Suppressor macrophage treated with lipopolysaccharide for 1 hour (primary cell): ENCODE measurements at places on chromosomes 4 and X.
A peak's percentile ranks its signal among the peaks of the same experiment; 100 is the strongest.

- DNase-seq, result no peak
These were observed 40.6 kb upstream of the ADGRA3 start for GRCh38 chr4:22556495-22556894.

- no peak for DNase-seq
These were observed 496.8 kb downstream of the CENPC start for GRCh38 chr4:67048530-67048929.

GRCh38 chr4:53419208-53419607, 41.8 kb downstream of the FIP1L1 start:
- no peak for DNase-seq

GRCh38 chr4:74543231-74543781, 98.4 kb downstream of the AREG start:
- peak; percentile 51 for DNase-seq

DNA sequence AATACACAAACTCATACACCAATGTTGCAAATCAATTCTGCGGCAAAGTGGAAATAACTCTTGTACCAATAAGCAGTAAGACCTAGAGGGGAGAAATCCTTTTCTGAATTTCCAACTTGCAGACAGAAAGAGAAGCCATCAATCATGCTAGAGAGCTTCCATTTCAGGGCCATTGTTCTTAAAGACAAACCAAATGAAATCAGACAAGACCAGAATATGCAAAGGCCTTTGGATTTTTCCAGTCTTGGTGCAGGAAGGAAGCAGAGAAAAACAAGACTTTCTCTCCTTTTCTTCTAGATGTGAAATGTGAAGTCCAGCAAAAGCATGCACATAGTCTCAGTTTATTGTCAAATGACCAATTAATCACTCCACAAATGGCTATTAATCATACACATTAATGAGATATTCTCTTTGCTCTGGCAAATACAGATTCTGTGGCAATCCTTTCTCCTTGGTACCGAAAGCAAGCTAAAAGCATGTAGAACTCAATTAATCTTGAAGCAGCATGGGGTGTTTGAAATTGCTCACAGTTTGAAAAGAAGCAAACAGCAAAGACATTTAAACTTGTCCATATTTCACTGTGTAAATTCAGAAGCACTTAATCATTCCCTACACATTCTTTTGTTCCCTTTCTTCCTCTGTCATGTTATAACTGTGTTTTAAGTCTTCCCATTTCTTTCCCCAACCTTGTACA, 466.1 kb downstream of the GPAT3 start:
- no peak for DNase-seq

GRCh38 chrX:68851082-68851481, 22.3 kb downstream of the EFNB1 start:
- no peak for DNase-seq

- no peak for DNase-seq
These were observed 517.0 kb downstream of the SPRY1 start for GRCh38 chr4:123913598-123913997.

- DNase-seq, result no peak
These were observed 273.3 kb upstream of the BOD1L1 start for GRCh38 chr4:13900780-13901179.

DNA sequence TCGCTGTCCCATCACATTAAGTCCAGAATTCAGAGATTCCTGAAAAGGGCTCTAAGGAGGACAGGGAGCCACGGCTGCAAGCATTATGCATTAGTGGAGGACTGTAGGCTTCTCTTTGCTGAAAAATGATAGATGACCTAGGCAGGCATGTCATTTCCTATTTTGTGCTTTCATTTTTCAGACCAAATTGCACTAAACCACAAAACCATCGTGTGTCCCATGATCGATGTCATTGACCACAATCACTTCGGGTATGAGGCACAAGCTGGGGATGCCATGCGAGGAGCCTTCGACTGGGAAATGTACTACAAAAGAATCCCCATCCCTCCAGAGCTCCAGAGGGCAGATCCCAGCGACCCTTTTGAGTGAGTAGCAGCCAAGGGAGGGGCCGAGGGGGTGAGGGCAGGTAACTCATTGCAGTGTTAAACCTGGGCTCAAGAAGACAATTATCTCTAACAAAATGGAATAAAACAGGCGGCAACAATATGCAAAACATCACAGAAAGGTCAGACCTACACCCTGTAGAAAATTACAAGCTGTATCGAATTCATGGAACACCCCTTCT, 355.2 kb upstream of the GALNT7 start:
- DNase-seq, result peak; percentile 2

DNA sequence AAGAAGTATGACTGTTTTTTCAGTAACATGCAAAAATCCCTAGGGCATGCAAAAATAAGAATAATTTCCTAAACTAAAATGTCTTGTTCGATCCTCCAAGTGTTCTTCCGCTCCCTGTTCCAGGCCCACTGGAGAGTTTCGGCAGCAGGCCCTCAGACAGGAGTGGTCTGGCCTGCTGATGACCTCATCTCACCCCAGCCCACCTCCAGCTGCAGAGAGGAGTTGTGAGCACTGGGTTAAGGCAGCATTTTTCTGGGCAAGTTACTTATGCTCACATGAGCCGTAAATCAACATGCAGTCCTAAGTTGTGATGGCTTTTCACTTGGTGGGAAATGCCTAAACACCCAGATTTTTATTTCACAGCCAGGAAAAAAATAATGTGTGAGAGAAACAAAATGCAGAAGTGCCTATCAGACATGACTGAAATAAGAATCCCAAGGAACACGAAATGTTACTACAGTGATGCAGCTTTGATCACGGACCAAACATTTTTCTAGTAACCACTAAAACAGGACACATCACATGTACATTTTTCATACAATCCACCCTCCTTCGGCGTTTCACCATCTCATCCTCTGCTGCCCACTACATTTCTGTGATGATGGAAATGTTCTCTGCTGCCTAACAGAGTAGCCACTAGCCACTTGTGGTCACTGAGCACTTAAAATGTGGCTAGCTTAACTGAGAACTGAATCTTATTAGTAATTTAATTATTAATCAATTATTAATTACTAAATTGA, 153.3 kb upstream of the TBL1X start:
- no peak for DNase-seq

GRCh38 chrX:108224727-108225621, 133.4 kb downstream of the ATG4A start:
- peak; percentile 12 for DNase-seq

GRCh38 chrX:130108647-130109428, 1.5 kb downstream of the ELF4 start:
- DNase-seq, result peak; percentile 68

GRCh38 chr4:166312166-166312565, 439.1 kb downstream of the TLL1 start:
- no peak for DNase-seq

DNA sequence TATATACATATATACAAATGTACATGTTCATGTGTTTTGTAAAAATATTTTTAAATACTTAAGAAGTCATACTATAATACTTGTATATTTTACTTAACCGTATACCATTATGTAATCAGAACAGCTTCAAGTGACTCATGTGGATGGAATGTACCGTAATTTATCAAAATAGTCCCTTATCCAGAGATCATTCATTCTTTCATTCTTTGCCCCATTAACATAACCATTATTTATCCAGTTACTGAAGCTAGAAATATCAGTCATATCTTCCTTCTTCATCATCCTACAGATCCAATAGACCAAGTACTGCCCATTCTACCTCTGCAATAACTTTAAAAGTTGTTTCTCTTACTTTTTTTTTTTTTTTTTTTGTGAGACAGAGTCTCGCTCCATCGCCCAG, 164.2 kb downstream of the MAB21L2 start:
- no peak for DNase-seq

DNA sequence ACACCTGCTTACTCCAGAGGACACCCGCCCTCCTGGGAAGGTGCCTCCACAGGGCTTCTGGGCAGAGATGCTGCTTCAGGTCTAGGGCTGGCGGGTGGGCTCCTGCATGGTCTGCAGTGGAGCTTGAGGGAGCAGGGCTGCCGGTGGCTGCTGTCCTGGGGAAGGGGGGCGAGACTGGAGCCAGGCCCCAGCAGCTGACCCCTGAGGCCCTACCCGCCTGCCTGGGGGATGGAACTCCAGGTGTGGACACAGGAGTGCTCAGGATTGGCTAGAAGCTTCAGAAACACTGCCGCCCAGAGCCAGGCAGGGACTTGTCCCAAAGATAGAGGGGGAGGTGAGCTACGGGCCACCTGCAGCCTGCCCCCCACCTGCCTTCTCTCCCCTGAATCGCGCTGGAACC, 33.0 kb upstream of the ADRA2C start:
- no peak for DNase-seq

DNA sequence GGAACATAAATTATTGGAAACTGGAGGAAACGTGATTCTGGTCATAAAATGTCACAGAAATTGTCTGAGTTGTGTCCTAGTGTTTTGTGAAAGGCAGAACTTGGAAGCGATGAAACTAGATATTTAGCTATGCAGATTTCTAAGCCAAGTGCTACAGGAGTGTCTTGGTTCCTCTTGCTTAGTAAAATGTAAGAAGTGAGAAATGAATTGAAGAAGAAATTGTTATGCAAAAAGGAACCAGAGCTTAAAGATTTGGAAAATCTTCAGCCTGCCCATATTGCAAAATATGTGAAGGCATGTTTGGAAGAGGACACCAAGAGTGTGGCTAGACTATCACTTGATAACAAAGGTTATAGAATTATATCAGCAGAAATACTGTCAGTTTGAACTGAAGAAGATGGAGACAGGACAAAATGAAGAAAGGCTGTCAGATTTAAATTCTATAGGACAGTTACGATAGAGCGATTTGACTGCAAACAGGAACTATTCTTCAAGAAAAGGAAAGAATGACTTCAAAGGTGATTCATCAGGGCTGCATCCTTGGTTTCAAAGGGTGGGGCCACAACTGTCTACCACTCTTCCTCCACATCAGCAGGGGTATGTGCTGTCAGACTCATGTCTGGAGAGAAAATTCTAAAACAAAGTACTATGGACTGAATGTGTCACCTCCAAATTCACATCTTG, 9.4 kb upstream of the CDS1 start:
- DNase-seq, result peak; percentile 84

DNA sequence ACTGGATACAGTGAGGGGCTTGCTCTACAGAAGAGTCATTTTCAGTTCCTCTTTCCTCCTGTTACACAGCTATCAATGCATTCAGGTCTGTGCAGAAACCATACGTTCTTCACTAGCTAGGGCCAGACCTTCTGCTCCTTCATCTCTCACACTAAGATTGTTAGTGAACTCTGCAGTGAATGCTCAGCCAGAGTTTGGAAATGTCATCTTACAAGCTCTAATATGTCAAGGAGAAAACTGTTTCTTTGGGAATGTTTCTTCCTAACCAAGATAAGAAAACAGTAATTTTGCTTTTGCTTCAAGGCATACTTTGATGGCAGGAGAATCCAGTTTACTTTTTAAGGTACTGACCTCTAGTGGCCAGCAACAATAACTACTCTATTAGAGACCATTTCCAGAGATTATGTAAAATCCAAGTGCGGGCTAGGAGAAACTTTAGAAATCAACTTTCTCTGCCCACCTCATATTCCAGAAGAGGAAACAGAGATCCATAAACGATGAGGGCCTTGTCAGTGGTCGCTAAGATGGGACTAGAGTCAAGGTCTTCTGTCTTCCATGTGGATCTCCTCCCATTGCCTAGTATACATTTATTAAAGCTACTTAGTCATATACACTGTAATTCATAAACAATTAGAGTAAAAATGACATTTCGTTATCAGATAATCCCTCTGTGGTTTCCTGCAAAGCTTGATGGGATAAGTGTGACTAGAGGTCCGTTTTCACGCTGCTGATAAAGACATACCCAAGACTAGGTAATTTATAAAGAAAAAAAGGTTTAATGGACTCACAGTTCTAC, 12.1 kb upstream of the CC2D2A start:
- peak; percentile 73 for DNase-seq

GRCh38 chr4:139965789-139966188, 188.2 kb downstream of the MAML3 start:
- DNase-seq, result no peak

DNA sequence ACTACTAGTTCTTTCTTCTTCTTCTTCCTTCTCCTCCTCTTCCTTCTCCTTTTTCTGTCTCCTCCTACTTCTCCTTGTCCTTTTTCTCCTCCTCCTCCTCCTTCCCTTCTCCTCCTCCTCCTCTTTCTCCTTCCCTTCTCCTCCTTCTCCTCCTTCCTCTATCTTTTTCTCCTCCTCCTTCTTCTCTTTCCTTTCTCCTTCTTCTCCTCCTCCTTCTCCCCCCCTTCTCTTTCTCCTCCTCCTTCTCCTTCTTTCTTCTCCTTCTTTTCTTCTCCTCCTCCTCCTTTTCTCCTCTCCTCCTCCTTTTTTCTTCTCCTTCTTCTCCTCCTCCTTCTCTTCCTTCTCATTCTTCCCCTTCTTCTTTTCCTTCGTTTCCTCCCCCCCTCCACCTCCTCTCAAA, 21.8 kb upstream of the NAP1L5 start:
- no peak for DNase-seq

DNA sequence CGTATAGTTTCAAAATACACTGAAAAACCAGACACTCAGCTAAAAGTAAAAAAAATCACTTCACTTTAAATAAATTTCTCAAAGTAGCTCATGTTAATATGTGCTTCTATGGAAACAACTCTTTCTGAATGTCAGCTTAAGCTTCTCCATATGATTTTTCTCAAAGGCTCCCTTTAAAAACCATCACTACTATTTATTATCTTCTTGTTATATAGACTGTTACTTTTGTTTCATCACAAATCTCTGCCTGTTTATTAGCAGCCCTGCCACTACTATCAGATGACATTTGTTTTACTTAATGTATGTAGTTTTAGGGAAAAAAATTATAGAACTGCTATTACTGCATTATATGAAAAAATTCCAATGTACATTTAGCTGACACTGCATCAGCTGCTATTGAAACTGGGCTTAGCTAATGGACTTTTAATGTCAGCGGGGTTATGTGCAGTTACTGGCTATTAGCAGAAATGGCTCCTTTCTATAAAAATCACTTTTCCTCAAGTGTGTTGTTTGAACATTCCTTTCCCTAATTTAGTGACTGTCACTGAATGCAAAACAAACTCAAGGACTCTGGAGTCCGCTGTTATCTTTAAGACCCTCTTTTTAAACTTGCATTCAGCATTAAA, 10.8 kb downstream of the UNC5C start:
- no peak for DNase-seq

- no peak for DNase-seq
These were observed 768.4 kb downstream of the PCDH18 start for GRCh38 chr4:136763919-136764318.

DNA sequence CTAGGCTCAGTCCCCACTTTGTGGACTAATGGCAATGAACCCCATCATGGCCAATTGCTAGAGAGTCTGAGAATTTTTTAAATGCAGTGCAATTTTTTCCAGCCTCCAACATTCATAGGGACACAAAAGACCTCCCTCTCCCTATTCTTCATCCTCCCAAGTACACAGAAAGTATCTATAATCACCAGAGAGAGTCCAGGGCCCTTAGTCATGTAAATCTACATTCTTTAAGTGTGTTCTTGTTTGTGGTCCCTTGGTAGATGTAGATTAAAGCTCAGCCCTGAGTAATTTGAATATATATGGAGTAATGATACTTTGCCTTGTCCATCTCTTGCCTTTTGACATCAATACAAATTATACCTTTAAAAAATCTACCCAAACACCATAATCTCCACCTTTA, 51.3 kb upstream of the ATXN3L start:
- DNase-seq, result no peak

DNA sequence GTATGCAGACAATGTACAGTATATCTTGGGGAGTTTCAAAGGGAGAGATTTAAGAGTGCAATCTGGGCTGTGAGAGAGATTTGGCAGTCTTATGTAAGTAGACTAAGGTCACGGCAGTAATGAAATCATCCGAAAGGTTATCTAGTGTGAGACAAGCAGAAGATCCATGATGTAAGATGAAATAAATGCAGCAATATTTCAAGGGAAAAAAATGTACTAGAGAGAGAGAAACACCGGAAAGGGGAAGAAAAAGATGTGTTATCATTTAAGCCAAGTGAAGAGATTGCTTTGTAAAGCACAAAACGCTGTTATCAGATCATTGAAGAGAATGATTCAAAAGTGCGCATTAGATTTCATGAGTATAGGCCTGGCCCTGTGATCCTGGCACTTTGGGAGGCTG, 88.4 kb upstream of the GUCY1A1 start:
- no peak for DNase-seq
